ENCODE measurements at places on chromosomes 11 and 22.

- no peak for DNase-seq
Measured at GRCh38 chr11:123742724-123743120, 1.3 kb upstream of the ZNF202 start.

DNA sequence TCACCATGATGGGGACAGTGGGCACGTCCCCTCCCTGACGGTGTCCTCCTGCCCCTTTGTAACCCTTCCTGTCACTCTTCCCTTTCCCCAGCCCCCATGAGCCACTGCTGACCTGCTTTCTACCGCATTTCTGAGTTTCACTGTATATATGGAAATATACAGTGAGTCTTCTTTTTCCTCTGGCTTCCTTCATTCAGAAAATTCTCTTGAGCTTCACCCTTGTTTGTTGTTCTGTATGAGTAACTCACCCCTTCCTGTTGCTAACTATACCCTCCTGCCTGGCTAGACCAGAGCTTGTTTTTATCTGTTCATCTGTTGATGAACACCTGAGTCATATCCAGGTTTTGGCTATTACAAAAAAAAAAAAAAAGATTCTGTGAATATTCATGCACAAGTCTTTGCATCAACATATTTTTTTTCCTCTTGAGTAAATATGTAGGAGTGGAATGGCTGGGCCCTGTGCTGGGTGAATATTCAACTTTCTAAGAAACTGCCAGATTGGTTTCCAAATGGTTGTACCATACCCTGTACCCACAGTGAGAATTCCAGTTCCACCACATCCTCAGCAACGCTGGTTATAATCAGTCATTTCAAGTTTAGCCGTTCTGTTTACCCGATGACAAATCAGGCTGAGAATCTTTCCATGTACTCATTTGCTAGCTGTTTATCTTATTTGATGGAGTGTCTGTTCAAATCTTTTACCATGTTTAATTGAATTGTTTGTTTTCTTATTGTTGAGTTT lies 62.0 kb downstream of the IGF2 start:
- DNase-seq = no peak

- DNase-seq = peak; percentile 44
Measured at GRCh38 chr22:30116362-30117117, 36.3 kb downstream of the HORMAD2 start.

- DNase-seq = peak; percentile 79
Measured at GRCh38 chr22:21045585-21046294, at the start of gene LRRC74B. LRRC74B (plus strand) TSS chr22:21045946; CDS start chr22:21045987, 41 bp downstream.

GRCh38 chr11:71977090-71977489 lies 21.6 kb upstream of the IL18BP start:
- no peak for DNase-seq

- DNase-seq = no peak
Measured at GRCh38 chr22:25143156-25144076, 56.2 kb upstream of the CRYBB3 start.

GRCh38 chr22:37254209-37254866 lies 10.3 kb upstream of the RAC2 start:
- peak; percentile 57 for DNase-seq

DNA sequence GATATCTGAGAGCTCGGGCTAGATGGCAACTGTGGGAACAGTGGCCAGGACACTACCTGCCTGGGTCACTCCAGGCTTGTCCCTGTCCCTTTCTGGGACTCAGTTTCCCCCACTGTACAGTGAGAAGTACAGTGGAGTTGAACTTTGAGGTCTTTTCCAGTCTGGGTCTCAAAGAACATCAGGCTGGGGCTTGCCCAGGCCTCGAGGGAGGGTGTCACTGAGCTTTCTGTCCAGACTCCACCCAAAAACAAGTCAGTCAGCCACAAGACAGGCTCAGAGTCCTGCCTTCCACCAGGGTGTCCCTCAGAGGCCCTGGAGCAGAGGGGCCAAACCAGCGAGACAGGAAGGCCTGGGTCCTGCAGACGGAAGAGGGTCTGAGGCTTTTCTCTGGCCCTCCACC lies 2.0 kb upstream of the PLA2G3 start:
- no peak for DNase-seq

DNA sequence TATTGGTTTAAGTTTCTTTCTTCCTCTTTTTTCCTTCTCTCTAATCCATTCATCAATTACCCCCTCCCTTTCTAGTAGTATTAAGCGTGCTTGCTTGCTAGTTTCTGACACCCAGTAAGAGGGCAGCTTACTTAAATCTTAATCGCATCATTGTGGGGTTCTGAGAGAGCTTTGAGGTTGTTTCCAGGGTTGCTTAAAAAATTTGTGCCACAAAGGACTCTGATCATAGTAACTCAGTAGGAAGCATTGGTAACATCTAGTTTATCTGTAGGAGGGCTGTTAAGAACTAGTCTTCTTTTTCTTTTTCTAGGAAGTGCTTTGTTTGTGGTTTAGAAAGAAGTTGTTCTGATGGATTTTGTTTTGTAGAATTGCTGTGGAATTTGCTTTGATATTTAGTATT lies 45.3 kb downstream of the TMEM135 start:
- no peak for DNase-seq

GRCh38 chr11:94447149-94447548 lies 45.9 kb upstream of the GPR83 start:
- DNase-seq = no peak

Data from fibroblast of skin of left quadriceps (primary cell).